ENCODE measurements at places on chromosomes 3 and 15.

- H3K4me1 ChIP-seq, result peaks cover 16% of the 10 kb centered on the region
- H3K27ac ChIP-seq, result no peak overlapping the region
- no peaks in the 10 kb centered on the region for H3K36me3 ChIP-seq
- H3K27me3 ChIP-seq, result peaks cover 97% of the 10 kb centered on the region
These were observed 8.5 kb downstream of the PLXND1 start for GRCh38 chr3:129598000-129598381.

GRCh38 chr3:42061713-42062380 lies 29.3 kb upstream of the TRAK1 start:
- no peak overlapping the region for H3K4me3 ChIP-seq
- DNase-seq, result no peak
- no peaks in the 10 kb centered on the region for H3K36me3 ChIP-seq
- H3K27me3 ChIP-seq, result no peaks in the 10 kb centered on the region
- H3K4me1 ChIP-seq, result no peaks in the 10 kb centered on the region

- H3K4me3 ChIP-seq, result no peak overlapping the region
- peaks cover 9% of the 10 kb centered on the region for H3K36me3 ChIP-seq
- no peak for DNase-seq
- peaks cover 28% of the 10 kb centered on the region for H3K4me1 ChIP-seq
- H3K27me3 ChIP-seq, result no peaks in the 10 kb centered on the region
- H3K27ac ChIP-seq, result no peak overlapping the region
These were observed 10.8 kb downstream of the CMTM8 start for GRCh38 chr3:32249184-32249782.

DNA sequence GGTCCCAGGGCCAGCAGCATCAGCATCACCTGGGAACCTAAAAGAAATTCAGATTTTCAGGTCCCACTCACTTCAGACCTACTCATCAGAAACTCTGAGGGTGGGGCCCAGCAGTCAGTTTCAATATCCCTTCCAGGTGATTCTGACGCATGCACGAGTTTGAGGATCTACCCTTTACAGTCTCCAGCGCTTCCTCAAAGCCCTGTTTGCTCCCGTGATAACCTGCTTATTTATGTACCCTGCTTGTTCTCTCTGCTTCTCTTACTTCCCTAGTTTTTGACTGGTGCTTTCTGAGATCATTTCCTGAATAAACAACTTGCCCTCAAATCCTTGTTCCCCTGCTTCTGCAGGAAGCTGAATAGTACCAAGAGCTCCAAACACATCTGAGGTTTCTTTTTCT lies 245.3 kb downstream of the ZNF621 start:
- no peak overlapping the region for H3K4me3 ChIP-seq
- DNase-seq, result no peak
- no peaks in the 10 kb centered on the region for H3K27me3 ChIP-seq
- no peak overlapping the region for H3K27ac ChIP-seq

GRCh38 chr15:92392462-92392861 lies 1.2 kb upstream of the ST8SIA2 start:
- peaks cover 7% of the 10 kb centered on the region for H3K4me1 ChIP-seq
- H3K27me3 ChIP-seq, result peaks cover 96% of the 10 kb centered on the region
- no peak overlapping the region for H3K4me3 ChIP-seq

- no peaks in the 10 kb centered on the region for H3K4me1 ChIP-seq
- no peak for DNase-seq
- H3K36me3 ChIP-seq, result no peaks in the 10 kb centered on the region
- H3K27ac ChIP-seq, result no peak overlapping the region
- no peak overlapping the region for H3K4me3 ChIP-seq
These were observed 405.9 kb downstream of the SOX2 start for GRCh38 chr3:182117583-182117982.

DNA sequence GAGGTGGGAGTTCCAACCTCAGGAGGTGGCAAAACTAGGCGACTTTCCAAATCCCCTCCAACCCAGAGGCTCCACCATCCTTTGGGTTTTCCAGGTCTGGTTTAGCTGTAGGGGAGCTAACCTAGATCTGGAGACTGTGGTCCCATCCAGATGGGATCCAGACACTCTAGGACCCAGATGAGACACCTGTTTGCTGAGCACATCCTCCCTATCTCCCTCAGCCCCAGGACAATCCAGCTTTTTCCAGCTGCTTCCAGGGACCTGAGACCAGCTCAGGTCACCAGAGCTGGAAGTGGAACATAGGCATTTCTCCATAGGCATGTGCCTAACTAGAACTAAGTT lies 18.2 kb downstream of the CRTAP start:
- no peak overlapping the region for H3K27ac ChIP-seq
- no peaks in the 10 kb centered on the region for H3K27me3 ChIP-seq
- DNase-seq, result no peak
- no peak overlapping the region for H3K4me3 ChIP-seq
- H3K36me3 ChIP-seq, result peaks cover 20% of the 10 kb centered on the region

GRCh38 chr3:63693351-63693750 lies 40.9 kb downstream of the SNTN start:
- DNase-seq, result no peak
- no peak overlapping the region for H3K4me3 ChIP-seq
- no peaks in the 10 kb centered on the region for H3K4me1 ChIP-seq
- no peaks in the 10 kb centered on the region for H3K27me3 ChIP-seq
- no peaks in the 10 kb centered on the region for H3K36me3 ChIP-seq

DNA sequence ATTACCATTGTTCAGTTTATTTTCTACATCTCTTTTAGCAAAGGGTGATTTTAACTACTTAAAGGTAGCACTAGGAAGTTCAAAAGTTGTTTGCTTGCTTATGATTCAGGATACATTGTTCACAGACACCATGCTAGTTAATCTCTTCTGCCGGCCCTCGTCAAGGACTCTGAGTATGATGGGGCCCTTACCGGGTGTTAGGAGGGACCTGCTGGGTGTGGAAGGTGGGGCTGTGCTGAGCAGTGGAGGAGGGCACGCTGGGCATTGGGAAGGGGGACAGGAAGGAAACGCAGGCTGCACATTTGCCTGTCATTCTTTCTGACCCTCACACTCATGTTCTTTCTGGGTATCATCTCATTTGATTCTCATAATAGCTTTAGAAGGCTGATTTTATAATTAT lies 65.1 kb upstream of the MYZAP start:
- no peaks in the 10 kb centered on the region for H3K36me3 ChIP-seq
- H3K4me1 ChIP-seq, result no peaks in the 10 kb centered on the region
- DNase-seq, result no peak
- no peak overlapping the region for H3K27ac ChIP-seq
